Activated CD8-positive, alpha-beta memory T cell treated with anti-CD3 and anti-CD28 coated beads, Interleukin-2, amount 10 ng/mL, durations not matched to agents 7 days and 5 days (primary cell): ENCODE measurements at places on chromosomes 7 and 10. TPM values are rescaled to one million over a fixed set of nuclear protein-coding genes. Genes with fewer than 3 reads are reported as not detected.

GRCh38 chr7:80642871-80643270, 4.4 kb downstream of the CD36 start:
- H3K36me3 ChIP-seq, result no peaks in the 10 kb centered on the region
- H3K27ac ChIP-seq, result no peak overlapping the region
- no peak for DNase-seq
- no peaks in the 10 kb centered on the region for H3K4me1 ChIP-seq
- H3K4me3 ChIP-seq, result no peak overlapping the region
- no peaks in the 10 kb centered on the region for H3K27me3 ChIP-seq

DNA sequence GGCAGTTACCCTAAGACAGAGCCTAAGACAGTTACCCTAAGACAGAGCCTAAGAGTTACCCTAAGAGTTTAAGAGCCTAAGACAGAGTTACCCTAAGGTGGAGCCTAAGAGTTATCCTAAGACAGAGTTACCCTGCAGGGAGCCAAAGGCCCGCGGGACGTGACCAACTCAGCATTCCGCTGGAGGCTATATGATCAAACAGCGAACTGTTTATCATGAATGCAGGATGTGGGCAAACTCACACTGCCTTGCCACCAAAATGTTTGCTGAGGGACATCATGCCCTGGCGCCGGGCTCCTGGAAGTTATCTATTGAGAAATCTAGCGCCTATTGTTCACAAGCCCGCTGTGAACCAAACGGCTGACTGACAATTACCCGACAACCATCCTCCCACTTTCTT, 49.9 kb downstream of the BLVRA start:
- peaks cover 8% of the 10 kb centered on the region for H3K36me3 ChIP-seq
- DNase-seq, result no peak
- H3K4me1 ChIP-seq, result no peaks in the 10 kb centered on the region
- H3K27me3 ChIP-seq, result peaks cover 5% of the 10 kb centered on the region
- no peak overlapping the region for H3K4me3 ChIP-seq
- H3K27ac ChIP-seq, result no peak overlapping the region

DNA sequence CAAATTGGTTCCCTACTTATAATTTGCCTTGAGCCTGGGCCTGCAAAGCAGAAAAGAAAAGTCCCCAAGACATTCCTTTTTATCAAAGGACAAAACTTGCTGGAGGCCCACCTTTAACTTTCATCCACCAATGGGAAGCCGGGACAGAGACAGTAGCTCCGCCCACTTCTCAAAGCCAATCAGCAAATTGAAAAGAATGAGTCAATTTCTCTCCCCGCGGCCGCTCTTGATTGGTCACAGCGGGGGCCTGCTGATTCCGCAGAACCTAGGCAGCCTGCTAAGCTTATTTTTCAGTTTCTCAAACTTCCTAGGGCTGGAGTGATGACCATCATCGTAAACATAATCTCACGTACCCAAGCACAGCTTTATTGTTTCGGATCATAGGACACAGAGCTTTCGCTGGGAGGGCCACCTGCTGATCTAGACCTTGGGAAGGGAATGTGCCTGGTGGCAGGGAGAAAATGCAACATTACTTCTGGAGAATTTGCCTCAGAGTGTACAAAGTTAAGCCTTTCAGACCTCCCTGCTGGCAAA, at the start of gene SLC13A4:
Gene SLC13A4, minus strand, starts transcription at position 51 of the 534 bp plus-strand sequence. CDS start 690 bp downstream, outside the sequence.
- no peaks in the 10 kb centered on the region for H3K36me3 ChIP-seq
- H3K4me3 ChIP-seq, result no peak within 1 kb of the TSS
- peaks cover 29% of the 10 kb centered on the region for H3K27me3 ChIP-seq
- no peaks in the 10 kb centered on the region for H3K4me1 ChIP-seq
- no peak for DNase-seq

The CALML5 gene
- not detected for total RNA-seq
